ENCODE measurements at places on chromosomes 2 and 18.

- no peak for DNase-seq
These were observed 232.7 kb upstream of the COPS8 start for GRCh38 chr2:236852977-236853374.

- no peak for DNase-seq
These were observed 115.2 kb downstream of the TPO start for GRCh38 chr2:1528273-1529064.

DNA sequence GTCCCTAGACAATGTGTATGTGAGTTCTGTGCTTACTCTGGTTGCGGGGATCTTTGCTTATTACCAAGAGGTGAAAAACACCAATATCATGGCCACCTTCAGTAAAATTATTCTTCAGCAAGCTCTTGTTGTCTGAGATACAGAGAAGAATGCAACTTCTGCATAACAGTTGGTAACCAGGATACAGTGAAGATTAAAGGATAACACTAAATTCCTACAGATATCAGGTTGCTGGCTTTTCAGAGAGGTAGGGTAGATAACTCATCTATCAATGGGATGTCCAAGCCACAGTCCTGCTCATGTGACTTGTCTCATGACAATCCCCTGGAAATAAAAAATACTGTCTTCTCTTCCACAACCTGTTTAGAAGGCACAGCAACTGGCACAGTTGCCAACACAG, 308.5 kb downstream of the TNS1 start:
- no peak for DNase-seq

- no peak for DNase-seq
These were observed 15.6 kb upstream of the YWHAQ start for GRCh38 chr2:9646196-9647030.

- no peak for DNase-seq
These were observed 282.1 kb upstream of the FSIP2 start for GRCh38 chr2:185456517-185456916.

DNA sequence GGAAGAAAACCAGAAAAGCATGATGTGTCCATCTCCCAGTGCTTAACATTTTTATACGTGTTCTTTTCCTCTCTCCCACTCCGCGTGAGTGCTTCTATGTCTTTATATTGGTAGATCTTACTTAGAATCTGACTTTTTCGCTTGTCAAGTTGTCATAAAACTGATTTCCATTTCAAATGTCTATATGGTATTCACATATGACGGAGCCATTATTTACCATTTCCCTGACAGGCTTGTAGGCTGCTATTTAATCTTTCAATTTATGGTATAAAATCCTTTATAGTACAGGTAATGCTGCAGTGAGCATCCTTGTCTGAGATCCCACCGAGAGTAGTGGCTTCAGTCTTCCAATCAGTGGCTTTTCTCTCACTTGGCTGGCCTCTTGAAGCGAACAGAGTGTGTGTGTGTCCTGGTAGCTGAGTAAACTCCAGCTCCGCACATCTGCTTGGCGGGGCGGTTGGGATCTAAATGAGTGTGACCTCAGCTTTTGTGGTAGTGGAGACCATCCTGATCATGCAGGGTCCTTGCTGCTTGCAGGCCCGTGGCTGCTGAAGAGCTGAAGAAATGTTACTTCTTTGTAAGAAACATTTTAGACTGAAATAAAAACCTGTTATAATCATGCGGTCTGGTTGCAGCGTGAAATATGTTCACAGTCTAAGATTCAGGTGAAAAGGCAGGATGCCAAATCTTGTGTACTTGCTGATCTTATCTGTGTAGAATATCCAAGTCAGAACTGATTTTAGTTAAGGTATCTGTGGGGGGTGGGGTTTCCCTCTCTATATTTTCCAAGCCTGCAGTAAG, 40.2 kb downstream of the INPP4A start:
- no peak for DNase-seq

- DNase-seq: no peak
These were observed 138.3 kb downstream of the FMNL2 start for GRCh38 chr2:152473151-152473857.

GRCh38 chr2:1594373-1595171, 149.7 kb downstream of the PXDN start:
- no peak for DNase-seq

GRCh38 chr2:3139906-3140305, 237.7 kb downstream of the EIPR1 start:
- no peak for DNase-seq

GRCh38 chr18:3983351-3983969, 471.6 kb downstream of the DLGAP1 start:
- no peak for DNase-seq

DNA sequence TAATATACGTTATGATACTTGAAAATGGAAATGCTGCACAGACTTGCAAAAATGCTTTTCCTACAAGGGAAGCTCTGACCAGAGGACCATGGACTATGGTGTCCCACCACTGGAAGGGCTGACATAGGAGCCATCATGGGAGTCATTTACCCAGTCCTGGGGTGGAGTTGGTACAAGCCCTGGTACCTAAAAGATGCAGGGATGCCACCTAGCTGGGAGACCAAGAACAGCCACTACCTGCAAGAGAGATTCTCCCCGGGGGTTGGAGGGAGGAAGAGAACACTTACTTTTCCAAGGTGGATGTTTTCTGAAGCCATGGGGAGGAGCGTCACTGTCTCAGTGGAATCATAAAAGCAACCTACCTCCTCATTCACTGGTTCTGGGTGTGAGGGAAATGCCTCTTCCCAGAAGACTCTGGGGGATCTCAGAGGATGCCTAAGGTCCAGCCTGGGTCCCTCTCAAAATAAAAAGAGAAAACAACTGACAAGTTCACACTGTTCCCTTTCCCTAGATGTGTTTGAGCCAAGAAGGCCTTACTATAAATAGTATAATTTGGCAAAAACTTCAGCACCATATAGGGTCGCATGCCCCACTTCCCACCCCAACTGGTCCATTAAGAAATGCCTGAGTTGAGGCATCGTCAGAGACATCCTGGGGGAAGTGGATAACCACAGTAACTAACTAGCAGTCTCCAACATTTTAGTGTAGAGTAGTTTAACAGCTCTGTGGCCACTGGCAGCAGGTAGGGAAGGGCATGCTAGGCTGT, 39.9 kb downstream of the REEP1 start:
- DNase-seq: no peak

- no peak for DNase-seq
These were observed 17.7 kb downstream of the ADNP2 start for GRCh38 chr18:80126797-80127196.

- DNase-seq: no peak
These were observed 22.7 kb downstream of the SP5 start for GRCh38 chr2:170737821-170738220.

All from T-helper 17 cell (primary cell).